ENCODE measurements at places on chromosomes 11 and 22.

- no peak for DNase-seq
These were observed 46.4 kb downstream of the ZNF143 start for GRCh38 chr11:9507277-9507580.

- DNase-seq, result no peak
These were observed 1367.5 kb downstream of the BRD1 start for GRCh38 chr22:48459859-48460823.

- no peak for DNase-seq
These were observed 173.7 kb downstream of the MAML2 start for GRCh38 chr11:96169250-96169649.

GRCh38 chr11:12497431-12497830 lies 120.1 kb downstream of the PARVA start:
- DNase-seq, result no peak
